NK-92 treated with Interleukin-12 subunit alpha and Interleukin-12 subunit beta, amount 100 ng/mL, for 24 hours (cell line): ENCODE measurements at places on chromosomes 2 and 18.

- no peak for DNase-seq
Observed at GRCh38 chr2:25936889-25937545, 45.3 kb downstream of the KIF3C start.

DNA sequence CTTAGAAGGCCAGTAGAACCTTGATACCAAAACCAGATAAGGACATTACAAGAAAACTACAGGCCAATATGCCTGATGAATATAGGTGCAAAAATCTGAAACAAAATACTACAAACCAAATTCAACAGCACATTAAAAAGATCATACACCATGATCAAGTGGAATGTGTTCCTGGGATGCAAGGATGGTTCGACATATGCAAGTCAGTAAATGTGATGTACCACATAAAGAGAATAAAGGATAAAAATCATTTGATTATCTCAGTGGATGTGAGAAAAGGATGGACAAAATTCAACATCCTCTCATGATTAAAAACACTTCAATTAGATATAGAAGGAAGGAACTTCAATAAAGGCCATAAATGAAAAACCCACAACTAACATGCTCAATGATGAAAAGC, 129.6 kb downstream of the RTN4 start:
- DNase-seq = no peak

DNA sequence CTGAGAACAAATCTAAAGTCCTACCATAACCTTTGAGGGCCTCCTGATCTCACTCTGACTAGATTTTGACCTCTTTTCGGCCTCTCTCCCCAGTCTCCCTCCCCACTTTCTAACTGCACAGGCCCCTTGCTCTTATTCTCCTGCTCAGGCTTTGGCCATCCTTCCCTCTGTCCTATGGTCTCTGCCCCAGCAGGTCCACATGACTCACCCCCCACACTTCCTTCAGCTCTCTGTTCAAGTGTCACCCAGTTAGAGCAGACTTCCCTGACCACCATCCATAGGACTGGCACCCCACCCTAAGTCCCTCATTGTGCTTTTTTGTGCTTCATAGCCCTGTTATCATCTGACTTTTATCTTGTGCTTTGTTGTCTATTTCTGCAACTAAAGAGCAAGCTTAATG, 41.2 kb upstream of the NT5C1B start:
- DNase-seq = no peak

DNA sequence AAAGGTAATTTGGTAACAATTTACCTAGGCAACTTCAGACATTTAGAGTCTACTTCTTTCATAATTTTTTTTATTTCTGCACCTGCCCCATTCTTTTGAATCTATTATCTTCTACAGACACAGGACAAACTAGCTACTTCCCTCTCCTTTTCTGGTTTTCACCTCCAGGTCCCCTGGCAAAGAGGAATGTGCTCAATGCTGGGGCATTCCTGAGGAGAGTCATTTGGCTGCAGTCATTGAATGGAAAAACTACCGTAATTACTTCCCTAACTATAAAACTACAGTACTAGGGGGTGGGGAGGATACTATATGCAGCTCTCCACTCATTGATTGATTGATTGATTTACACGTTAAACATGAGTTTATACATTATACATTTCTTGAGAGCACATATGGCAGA, 11.2 kb upstream of the ARHGAP28 start:
- DNase-seq = no peak

DNA sequence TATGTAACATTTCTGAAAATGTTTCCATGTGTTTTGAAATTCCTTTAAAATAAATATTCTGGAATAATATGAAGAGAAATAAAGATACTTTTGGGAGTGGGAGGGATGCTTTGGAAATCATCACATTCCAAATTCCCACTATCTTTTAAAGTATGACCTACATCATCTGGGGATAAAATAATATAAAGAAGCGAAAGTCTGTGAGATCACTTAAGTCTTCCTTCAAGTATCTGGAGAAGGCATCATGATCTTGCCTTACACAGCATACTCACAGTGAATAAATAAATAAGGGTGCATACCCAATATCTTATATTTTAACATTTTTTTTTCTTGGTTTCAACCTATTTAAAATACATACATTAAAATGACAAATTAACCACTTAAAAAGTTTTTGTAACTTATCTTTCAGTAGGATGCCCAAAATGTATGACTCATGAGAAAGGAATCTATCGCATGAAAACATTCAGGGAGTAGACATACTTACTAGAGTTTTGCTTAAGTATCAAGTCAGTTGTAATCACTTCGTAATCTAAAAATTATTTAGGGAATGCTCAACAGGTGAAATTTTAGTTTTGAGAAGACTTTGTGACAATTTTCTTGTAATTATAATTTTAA, 248.3 kb upstream of the COL3A1 start:
- no peak for DNase-seq

DNA sequence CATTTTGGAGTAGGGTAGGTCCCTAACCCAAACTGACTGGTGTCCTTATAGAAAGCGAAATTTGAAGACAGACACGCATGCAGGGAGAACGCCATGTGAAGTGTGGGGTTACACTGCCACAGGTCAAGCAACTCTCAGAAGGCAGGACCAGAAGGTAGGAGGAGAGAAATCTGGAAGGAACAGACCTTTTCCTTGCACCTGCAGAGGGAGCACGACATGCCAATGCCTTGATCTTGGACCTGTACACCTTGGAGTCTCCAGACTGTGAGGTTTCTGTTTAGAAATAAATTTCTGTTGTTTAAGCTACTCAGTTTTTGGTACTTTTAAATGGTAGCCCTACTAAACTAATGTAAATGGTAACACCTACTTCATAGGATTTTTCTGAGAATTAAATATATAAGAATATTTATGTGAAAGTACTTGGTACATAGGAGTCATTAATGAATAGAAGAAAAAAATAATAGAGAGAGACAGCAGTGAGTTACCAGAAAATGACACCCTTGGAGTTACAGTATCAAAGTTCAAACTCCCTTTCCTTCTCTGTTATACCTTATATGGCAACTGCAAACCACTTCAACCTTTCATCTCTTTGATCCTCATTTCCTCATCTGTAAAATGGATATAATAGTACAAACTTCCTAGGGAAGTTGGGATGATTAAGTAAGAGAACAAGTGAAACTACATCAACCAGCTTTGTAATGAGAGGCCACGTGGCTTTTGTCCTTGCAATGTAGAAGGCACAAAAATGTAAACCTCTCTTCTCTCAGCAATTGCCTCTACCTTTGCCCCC, 184.9 kb upstream of the PARD3B start:
- no peak for DNase-seq

- no peak for DNase-seq
Observed at GRCh38 chr18:22368021-22368420, 49.7 kb downstream of the CTAGE1 start.

DNA sequence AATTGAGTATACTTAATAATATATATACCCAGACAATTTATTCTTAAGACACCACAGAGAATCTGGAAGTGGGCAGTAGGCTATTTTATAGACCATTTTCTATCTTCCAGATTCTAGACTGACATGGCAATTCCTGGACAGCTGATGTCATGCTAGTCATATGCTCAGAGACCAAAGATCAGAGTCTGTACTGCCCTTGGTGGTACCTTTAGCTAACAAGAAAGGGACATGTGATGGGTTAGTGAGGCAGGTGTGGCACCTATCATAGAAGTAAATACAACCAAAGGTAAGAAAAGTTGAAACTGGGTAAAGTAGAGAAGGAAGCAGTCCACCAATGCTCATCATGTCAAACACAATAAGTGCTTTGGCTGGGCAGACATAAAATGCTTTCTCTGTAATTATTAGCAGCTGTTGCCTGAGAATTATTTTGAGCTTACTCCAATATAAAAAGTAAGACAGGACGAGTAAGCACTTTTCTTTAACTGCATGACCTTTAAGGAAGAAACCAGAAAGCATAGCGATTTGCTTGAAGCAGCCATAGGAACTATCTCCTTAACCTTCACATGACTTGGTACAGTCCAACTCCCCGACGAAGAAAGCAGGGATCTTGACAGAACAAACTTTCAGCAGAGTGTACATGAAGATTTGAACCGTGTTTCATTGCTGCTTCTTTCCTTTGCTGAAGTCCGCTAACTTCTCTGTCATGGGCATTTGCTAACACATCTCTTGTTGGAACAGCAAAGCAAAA, 47.1 kb downstream of the SLC40A1 start:
- no peak for DNase-seq

DNA sequence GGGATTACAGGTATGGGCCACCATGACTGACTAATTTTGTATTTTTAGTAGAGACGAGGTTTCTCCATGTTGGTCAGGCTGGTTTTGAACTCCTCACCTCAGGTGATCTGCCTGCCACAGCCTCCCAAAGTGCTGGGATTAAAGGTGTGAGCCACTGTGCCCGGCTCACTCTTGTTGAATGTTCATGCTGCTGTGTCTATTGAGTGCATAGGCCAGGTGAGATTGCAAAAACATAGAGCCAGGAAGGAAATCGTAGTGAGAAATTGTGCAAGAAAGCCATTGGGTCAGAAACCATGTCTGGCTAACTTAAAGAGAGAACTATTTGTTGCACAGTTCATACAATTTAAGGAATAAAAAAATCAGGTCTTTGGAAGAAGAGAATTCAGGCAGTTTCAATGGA, 45.5 kb upstream of the FZD5 start:
- peak; percentile 18 for DNase-seq

- no peak for DNase-seq
Observed at GRCh38 chr2:204282081-204282480, 263.2 kb upstream of the PARD3B start.

GRCh38 chr2:173271135-173271534, 83.5 kb upstream of the CDCA7 start:
- no peak for DNase-seq

GRCh38 chr2:120360307-120360855, 14.4 kb downstream of the INHBB start:
- no peak for DNase-seq

DNA sequence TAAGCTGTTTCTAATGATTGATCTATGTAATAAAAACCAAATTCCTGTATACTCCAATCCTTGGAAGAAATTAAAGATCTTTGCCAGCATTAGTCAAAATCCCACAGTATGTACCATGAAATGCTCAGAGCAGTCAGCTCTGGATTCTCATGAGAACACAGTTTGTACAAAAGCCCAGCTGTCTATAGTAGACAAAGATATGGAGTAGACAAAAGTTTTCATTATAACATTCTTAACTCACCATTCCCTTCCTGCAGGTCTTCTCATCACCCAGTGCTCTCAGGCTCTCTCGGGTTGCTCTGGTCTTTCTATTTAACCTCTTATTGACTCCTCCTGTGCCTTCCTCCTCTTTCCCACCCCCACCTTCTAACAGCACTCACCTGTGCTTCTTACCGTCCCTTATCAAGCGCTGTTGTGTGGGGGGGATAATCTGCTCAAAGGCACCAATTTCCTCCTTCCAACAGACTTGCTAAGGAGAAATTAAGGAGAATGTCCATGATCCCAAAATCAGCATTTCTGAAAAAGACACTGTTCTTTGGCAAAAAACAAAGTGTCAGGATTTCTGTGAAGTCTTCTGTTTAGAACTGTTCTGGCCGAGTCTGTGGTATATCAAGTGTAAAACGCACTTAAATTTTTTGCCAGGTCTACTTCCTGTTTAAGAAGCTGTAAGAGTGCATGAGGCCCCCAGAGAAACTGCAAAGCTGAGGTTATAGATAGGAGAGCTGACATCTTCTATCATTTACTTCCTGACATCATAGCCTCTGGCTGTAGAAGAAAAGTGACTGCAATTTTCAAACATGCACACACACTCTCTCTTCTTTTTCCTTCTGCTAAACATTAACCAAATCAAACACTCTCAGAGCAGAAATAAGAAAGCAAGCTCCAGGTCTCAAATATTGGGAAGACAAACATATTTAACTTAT, 144.1 kb downstream of the EVA1A start:
- no peak for DNase-seq

DNA sequence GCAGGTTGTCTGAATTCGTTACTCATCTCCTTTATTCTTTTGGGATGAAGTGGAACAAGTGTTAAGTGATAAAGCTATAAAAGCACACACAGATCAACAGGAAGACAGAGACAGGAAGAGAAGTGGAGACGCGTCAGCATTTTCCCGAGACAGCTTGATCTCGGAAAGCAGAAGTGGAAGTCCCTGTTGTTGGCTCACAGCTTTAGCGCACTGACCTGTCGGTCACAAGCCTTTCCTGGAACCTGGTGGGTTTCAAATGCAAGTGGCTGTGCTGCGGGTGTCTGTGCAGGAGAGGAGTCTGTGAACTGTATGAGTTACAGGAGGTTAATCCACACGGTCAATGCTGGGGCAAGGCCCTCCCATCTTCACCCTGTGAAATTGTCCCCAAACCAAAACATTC, 116.6 kb upstream of the PELI1 start:
- DNase-seq = no peak

- DNase-seq = no peak
Observed at GRCh38 chr2:208999911-209000310, 423.9 kb upstream of the MAP2 start.

GRCh38 chr2:127094509-127095366, 12.2 kb downstream of the BIN1 start:
- no peak for DNase-seq

DNA sequence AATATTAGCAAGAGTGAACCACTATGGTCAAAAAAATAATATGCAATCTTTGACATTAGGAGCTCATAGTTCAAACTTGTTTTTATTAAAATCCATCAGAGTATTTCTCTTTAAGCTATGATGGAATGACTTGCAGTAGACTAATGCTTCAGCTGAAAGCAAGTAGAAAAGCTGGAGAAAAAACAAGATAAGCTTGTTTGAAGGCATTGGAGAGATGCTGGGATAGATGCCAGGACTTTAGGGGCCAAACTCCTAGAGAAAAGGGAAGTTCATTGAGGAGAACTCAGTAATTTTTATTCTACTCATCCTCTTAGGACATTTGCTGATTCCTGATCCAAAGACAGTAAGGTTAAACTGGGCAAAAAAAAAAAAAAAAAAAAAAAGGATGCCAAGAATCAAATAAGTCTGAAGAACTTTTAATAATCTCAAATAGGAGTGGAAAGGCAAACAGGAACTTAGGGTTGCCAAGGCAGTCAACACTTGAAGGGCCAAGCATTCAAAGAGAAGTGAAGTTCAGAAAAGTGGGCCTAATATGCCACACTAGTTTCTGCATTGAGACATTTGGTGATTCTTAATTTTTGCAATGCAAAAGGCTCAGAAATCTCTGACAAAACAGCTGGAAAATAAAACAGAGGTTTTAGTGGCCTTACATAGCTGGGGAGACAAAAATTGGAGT, 19.7 kb upstream of the AFF3 start:
- no peak for DNase-seq

DNA sequence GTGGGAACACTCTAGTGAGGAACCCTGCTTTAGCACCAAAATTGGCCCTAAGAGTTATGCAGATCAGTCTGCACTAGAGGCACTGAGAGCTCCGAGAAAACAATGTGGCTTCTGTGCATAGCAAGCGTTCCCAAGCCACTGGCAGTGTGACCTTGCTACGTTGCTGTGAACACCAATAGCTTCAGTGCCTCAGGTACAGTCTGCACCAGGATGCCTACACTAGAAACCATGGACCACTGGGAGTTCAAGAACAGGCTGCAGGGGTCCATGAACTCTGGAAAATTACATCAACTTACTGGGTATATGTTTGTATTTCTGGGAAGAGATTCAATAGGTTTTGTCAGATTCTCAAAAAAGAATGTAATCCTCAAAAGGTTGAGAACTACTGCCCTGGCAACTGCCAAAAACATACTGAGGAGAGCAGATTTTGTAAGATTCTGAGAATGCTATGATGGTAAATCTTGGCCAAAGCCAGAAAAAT, 18.3 kb upstream of the SP3 start:
- DNase-seq = no peak

GRCh38 chr2:199704358-199705238, 146.4 kb downstream of the FTCDNL1 start:
- DNase-seq = no peak

GRCh38 chr2:227724394-227725039, at the start of gene SCYGR6:
Gene SCYGR6 (minus strand): TSS chr2:227724757. CDS start chr2:227724757, 0 bp downstream.
- DNase-seq = no peak
